Stomach (tissue), 19 donors: ENCODE measurements at places on chromosomes 1 and 21. TPM values are rescaled to one million over a fixed set of nuclear protein-coding genes. Genes with fewer than 3 reads are reported as not detected.

LORICRIN gene
- not detected for total RNA-seq

DNA sequence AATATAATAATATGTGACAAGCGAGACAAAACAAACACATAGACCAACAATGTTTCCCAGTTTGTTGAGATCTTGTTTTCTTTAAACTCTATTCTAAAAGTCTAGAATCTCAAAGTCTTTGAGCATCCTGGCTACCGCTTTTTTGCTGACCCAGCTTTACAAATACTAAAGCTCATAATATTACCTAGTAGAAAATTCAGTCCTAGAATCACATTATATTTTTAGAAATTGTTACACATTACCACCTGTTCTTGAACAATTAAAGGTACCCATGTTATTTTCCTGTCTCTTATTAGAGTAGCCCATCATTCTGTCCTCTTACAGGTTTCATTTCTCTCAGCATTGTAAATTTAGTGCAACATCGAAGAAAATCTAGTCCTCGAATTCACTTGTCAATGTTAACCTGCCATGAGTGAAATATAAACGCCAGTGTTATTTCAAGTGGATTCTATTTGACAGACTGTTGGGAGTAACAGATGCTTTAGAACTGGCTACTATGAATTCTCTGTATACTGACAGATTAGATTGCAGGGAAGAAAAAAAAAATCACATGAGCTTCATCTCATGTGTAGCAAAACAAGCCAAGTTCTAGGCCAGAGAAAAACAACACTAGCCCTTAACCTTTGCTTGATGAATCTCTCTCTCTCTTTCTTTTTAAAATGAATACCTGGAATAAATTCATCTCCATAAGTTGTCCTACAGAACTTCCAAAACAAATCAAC, 851.2 kb upstream of the ADAMTS5 start:
- no peak for DNase-seq

DNA sequence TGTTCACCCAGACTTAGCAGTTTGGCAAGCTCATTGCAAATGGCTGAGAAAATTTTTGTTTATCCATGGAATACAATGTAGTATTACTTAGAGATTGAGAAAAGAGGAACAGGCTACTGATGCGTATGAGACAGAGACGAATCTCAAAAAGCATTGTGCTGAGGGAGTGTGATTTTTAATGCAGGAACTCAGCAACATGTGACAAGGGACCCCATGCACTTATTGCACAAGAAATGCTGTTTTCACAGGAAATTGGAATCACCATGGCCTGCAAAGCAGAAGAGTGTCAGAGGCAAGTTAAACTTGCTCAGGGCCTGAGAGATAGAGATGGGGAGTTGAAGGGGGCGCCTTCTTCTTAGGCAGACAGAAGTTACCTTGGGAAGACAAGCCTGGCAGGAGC, 32.6 kb upstream of the TLR5 start:
- DNase-seq = peak; percentile 43

CAMK1G gene
- not detected for total RNA-seq

- DNase-seq = no peak
Measured at GRCh38 chr1:67089685-67090208, 35.8 kb upstream of the SLC35D1 start.

DNA sequence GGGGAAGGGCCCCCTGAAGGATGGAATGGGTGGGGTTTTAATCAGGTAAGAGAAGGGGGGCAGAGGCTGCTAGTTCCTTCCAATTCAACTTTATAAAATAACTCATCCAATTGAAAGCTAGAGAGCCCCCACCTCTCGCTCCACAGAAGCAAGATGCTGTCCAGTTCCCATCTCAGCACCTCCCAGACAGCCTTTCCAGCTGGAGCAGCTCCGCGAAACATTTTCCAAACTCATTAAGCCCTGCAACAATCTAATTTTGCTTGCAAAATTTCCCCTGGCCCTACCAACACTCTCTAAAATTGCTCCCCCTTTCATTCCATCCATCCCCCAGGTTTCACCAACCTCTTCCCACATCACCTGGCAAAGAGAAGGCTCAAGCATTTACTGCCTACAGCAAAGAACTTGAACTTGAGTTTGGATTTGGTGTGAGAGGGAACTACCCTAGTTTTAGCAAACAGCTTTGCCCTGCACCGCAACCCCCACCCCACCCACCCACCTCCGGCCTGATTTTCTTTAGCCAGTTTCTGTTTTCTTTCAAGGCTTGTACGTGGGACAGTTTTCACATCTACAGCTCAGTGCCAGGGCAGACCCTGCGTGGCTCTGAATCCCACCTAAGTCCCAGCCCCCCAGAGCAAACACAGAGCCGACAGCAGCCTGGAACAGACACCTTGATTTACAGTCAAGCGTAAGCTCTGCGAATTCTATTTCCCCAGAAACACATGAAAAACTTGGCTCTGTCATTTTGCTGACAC, 46.7 kb downstream of the SYF2 start:
- DNase-seq = no peak

DNA sequence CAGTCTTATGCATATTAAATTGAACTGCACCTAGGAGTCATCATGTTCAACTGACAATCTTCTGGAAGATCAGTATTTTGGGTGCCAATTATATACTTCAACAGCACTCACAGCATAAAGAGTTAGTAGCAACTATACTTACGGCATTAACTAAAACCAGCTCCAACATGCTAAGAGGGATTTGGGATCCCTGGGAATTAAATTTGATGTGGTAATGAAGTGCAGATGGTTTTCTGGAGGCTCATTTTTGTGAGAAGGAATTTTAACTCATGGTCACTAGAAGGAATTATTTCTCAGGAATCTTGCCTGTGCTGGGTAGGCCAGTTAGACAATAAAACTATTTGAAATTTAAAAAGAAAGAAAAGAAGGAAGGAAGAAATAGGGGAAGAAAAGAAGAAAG, 18.3 kb downstream of the IFI44 start:
- no peak for DNase-seq

- DNase-seq = no peak
Measured at GRCh38 chr1:212873518-212873917, 15.4 kb downstream of the FLVCR1 start.

- no peak for DNase-seq
Measured at GRCh38 chr1:207605444-207606361, 39.2 kb upstream of the CR1L start.

GRCh38 chr1:184462155-184462554, 75.3 kb downstream of the C1orf21 start:
- no peak for DNase-seq

DNA sequence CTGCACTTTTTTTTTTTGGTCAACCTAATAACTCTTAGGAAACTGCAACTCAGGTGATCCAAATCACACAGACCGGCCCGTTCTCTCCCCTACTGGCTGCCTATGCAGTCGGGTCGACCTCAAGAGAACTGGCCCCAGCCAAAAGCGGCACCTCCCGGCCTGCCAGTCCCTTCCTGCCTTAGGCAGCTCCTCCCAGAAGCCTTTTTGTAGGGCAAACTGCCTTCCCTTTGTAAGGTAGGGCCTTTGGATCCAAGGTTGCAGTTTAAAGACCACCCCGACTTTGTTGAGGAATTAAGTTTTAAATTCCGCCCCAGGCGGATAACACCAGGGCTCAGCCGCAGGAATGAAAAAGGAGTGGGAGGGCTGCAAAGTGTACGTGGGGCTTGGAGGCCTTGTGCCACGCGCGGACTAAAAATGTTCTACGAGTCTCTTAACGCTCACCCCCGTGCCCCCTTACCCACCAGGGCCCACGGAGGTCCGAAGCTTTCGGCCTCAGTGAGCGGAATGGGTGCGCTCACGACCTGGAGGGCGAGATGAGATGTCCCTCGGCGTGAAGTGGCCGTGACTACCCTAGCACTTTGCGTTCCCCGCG, 642 bp upstream of the ST3GAL3 start:
- DNase-seq = peak; percentile 35

CLDN14 gene
- total RNA-seq = not detected

RNF19B gene
- 0.58 TPM for total RNA-seq

ATP1A4 gene
- total RNA-seq = not detected

RIPPLY3 gene
- total RNA-seq = 0.43 TPM

FCGR1A gene
- total RNA-seq = not detected

TDRD5 gene
- total RNA-seq = not detected

DNA sequence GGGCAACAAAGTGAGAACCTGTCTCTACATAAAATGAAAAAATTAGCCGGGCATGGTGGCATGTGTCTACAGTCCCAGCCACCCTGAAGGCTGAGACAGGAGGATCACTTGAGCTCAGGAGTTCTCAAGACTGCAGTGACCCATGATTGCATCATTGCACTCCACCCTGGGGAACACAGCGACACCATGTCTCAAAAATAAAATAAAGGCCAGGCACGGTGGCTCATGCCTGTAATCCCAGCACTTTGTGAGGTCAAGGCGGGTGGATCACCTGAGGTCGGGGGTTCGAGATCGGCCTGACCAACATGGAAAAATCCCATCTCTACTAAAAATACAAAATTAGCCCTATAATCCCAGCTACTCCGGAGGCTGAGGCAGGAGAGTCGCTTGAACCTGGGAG, 20.1 kb downstream of the ANKRD13C start:
- DNase-seq = no peak

DNA sequence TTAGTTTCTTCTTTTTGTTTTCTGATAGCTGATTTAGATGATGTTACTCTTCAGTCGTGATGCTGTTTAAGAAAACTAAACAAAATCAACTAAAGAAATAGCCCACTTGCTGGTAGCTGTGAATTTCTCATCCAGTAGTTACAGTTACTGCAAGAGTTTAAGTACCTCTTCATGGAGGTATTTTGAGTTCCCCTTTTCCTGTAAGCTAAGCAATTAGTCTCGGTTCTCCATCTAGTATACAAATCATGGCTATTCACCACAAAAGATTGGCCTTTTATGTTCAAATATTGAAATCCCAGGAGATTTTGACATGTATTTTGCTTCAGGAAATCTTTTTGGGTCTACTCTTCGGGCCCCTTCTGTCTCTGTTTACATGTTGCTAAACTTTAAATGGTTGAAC, 31.1 kb downstream of the HUNK start:
- no peak for DNase-seq

- DNase-seq = peak; percentile 47
Measured at GRCh38 chr1:211697356-211697755, 21.9 kb upstream of the NEK2 start.

PIGM gene
- 7.6 TPM for total RNA-seq
